M059J (cell line): ENCODE measurements at places on chromosomes 4 and X. TPM values are rescaled to one million over a fixed set of nuclear protein-coding genes. Genes with fewer than 3 reads are reported as not detected.

NDP gene
- 29.2 and 39.7 TPM in 2 replicates for total RNA-seq

AKAP14 gene
- total RNA-seq = not detected in 2 replicates

GRCh38 chr4:5478697-5479096 lies 229.7 kb downstream of the EVC2 start:
- DNase-seq = no peak

DNA sequence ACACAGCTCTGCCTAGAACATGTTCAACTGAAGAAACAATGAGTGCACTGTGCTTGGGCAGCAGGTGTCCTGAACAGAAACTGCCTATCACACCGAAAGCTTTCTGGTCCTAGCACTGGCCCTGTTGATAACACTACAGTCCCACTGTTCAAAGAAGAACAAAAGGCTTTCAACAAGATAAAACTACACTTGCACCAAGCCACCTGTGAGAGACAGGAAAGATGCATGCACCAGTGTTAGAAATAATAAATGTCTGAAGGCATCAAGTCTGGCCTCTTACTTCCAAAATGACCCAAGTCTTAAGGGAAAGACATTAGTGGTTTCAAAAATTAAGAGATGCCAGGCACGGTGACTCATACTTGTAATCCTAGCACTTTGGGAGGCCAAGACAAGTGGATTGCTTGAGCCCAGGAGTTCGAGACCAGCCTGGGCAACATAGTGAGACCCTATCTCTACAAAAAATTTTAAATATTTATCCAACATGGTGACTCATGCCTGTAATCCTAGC lies 68.7 kb downstream of the APBB2 start:
- peak; percentile 87 for DNase-seq

CYTL1 gene
- total RNA-seq = 138 and 180 TPM in 2 replicates

- no peak for DNase-seq
Observed at GRCh38 chr4:141410839-141411238, 190.1 kb downstream of the ZNF330 start.

DNA sequence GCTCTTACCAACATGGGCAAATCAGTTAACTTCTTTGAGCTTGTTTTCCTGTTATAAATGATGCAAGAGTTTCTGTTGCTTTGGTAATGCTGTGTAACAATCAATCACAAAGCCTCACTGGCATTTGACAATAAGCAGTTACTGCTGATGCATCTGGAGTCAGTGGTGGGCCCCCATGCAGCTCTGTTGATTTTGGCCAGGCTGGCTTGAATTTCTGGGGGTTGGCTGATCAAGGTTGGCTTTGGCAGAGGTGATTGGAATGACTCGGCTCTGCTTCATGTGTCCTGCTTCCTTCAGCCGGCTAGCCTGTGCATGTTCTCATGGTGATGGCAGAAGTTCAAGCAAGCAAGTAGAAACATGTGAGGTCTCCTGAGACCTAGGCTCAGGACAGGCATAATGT lies 90.4 kb downstream of the PHEX start:
- peak; percentile 27 for DNase-seq

- no peak for DNase-seq
Observed at GRCh38 chr4:132991111-132991510, 158.0 kb upstream of the PCDH10 start.

MMRN1 gene
- not detected in 2 replicates for total RNA-seq

H2AZ1 gene
- total RNA-seq = 841 and 866 TPM in 2 replicates

EPGN gene
- total RNA-seq = not detected in 2 replicates

EDNRA gene
- 4.3 and 6.5 TPM in 2 replicates for total RNA-seq

GRCh38 chrX:12307961-12308360 lies 169.7 kb downstream of the FRMPD4 start:
- no peak for DNase-seq

- DNase-seq = peak; percentile 22
Observed at GRCh38 chrX:150150076-150150779, 211.9 kb upstream of the EOLA2 start.

- DNase-seq = peak; percentile 1
Observed at GRCh38 chr4:148289740-148290139, 152.5 kb downstream of the NR3C2 start.

DNA sequence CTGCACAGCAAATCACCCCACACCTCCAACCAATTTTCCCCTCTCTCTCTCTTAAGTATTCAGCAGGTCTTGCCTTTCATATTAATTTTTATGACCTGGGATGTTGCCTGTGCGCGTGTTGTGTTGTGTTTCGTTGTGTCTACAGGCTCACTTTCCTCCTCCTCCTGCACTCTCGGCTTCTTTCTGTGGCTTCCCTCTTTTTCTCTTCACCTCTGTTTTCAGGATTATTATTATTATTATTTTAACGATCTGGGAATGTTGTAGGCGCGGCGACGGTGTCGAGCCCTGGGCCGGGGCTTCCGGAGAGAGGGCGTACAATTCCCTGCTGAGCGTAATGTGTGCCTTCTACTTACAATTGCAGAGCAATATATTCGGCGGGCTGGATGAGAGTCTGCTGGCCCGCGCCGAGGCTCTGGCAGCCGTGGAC lies 826 bp downstream of the POU4F2 start:
- no peak for DNase-seq

- DNase-seq = peak; percentile 40
Observed at GRCh38 chrX:150587585-150588503, 19.4 kb downstream of the MTM1 start.

FAM47E gene
- total RNA-seq = not detected in 2 replicates

GRCh38 chrX:50613846-50614245 lies 143.2 kb upstream of the DGKK start:
- no peak for DNase-seq
